Activated naive CD8-positive, alpha-beta T cell treated with anti-CD3 and anti-CD28 coated beads, Interleukin-2, amount 10 ng/mL, durations not matched to agents 7 days and 5 days (primary cell): ENCODE measurements at places on chromosomes 6 and 20.

- no peaks in the 10 kb centered on the region for H3K27me3 ChIP-seq
- H3K27ac ChIP-seq: peak overlapping the region; percentile 99
- peak; percentile 56 for DNase-seq
- peak overlapping the region; percentile 98 for H3K4me3 ChIP-seq
Observed at GRCh38 chr6:63636518-63637021, 968 bp downstream of the PHF3 start.

DNA sequence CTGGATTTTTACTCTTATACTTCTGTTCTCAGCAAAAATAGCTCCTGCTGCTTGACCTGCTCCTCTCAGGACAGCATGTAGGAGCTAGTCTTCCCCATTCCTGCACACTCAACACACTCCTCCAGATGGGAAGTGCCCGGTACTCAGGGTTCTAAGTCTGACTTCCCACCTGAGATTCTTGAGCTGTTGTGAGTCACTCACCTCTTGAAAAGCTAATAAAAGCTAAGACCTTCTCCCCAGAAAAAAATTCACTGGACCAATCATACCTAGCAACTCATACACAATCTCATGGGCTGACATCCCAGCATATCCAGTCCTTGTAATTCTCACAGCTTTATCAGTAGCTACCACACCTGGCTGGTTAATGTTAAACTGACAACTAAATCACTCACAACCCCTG is 53.5 kb downstream of the TRPC4AP start:
- no peaks in the 10 kb centered on the region for H3K27me3 ChIP-seq
- no peak overlapping the region for H3K4me3 ChIP-seq
- DNase-seq: no peak
- H3K4me1 ChIP-seq: peaks cover 6% of the 10 kb centered on the region
- peaks cover 19% of the 10 kb centered on the region for H3K36me3 ChIP-seq
- H3K27ac ChIP-seq: no peak overlapping the region

DNA sequence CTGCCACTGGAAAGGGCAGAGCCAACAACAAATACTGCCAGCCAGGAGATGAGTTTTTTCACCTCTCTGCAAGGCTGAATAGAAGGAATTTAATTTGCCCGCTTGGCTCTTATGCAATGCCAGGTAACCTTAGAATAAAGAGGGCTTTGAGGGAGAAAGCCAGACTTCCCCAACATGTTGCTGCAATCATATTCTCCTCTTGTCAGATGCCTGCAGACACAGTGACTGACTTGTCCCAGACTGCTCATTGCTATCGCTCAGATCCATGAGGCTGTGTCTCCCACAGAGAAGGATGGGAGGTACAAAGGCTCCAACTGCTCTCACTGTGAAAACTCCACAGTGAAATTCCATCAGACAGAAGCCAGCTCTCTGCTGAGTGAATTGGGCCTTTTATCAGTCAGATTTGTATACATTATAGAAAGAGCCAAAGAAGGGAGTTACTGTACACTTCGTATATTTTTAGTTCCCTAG is 517.0 kb upstream of the ID4 start:
- H3K4me3 ChIP-seq: no peak overlapping the region
- no peaks in the 10 kb centered on the region for H3K4me1 ChIP-seq
- H3K27ac ChIP-seq: no peak overlapping the region
- DNase-seq: no peak

- DNase-seq: no peak
- H3K27ac ChIP-seq: no peak overlapping the region
- peaks cover 2% of the 10 kb centered on the region for H3K36me3 ChIP-seq
- H3K4me3 ChIP-seq: no peak overlapping the region
- peaks cover 27% of the 10 kb centered on the region for H3K4me1 ChIP-seq
- H3K27me3 ChIP-seq: no peaks in the 10 kb centered on the region
Observed at GRCh38 chr6:137978252-137978896, 111.3 kb downstream of the TNFAIP3 start.

GRCh38 chr6:111599259-111599658 is 6.4 kb downstream of the TRAF3IP2 start:
- H3K4me3 ChIP-seq: no peak overlapping the region
- H3K27ac ChIP-seq: no peak overlapping the region
- no peak for DNase-seq
- H3K4me1 ChIP-seq: peaks cover 23% of the 10 kb centered on the region
- H3K27me3 ChIP-seq: no peaks in the 10 kb centered on the region

DNA sequence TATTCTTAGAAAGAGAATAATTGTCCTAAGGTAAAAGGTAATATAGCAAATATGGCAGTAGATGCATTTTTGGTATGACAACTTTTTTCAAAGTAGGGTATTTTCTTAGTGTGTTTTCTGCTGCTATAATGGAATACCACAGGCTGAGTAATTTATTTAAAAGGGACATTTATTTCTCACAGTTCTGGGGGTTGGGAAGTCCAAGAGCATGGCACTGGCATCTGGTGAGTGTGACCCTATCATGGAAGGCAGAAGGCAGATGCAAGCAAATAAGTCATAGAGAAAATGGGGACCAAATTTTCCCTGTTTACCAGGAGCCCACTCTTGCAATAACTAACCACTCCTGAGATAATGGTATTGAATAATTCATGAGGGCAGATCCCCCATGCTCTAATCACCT is 922.5 kb upstream of the MAN1A1 start:
- no peak overlapping the region for H3K4me3 ChIP-seq
- H3K36me3 ChIP-seq: no peaks in the 10 kb centered on the region

DNA sequence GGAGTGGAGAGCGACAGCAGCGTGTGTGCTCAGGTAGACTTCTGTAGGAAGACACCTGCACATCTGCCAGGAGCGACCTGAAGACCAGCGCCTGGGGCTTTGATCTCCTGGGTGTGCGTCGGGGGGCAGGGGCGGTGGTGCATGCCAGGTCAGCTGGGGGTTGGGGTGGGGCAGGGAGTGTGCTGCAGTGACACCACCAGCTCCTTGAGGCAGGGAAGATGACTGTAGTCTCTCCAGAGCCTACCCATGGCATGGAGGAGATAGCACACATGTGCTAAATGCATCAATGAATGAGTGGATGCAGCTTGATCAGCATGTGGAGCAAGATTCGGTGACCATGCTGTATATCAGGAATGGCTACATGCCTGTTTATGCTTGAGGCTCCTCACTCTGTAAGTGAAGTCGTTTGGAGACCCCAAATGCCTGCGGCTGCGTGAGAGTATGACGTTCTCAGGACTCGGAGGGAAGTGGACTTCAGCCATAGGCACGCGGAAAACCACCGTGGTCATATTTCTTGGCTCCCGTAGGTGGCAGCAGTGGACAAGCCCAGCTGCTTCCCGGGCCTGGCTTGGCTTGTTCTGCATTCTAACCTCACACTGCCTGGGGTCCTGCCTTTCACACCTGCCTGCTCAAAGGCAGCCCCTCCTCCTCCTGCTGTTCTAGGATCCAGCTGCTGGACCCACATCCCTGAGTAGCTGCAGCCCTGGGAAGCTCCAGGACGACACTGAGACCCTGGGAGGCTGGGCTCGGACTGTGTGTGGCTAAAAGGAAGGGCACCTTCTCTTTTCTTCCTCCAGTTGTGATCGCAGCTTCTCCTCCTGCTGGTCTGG is 39.4 kb upstream of the KCNK16 start:
- no peak overlapping the region for H3K4me3 ChIP-seq
- H3K27me3 ChIP-seq: no peaks in the 10 kb centered on the region
- no peak overlapping the region for H3K27ac ChIP-seq
- peak; percentile 57 for DNase-seq
- no peaks in the 10 kb centered on the region for H3K4me1 ChIP-seq

DNA sequence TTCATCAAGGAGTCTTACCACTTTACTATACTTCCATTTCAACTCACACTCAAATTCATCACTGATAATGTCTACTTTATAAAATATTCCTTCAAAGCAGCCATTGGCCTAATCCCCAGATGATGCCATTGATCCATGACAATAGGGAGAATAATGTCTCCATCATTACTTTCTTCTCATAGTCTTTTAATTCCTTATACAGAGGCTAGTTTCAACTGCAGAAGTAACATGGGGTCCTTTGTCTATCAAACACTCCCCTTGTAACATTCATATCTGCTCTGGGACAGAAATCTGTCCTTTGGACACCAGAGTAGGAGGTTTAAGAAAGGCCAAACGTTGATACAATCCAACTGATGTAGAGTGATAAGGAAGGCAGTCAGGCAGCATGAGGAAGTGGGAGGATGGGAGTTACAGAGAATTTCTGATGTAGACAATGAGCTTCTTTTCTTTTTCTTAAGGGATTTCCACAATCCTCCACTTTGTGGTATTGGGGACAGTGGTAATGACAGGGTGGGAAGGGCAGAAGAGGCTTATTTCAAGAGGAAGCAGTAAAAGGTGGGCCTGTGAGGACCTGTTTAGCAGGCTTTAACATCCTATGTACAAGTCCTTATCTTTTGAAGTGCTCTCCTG is 18.9 kb upstream of the HLA-DOA start:
- H3K4me1 ChIP-seq: peaks cover 18% of the 10 kb centered on the region
- H3K36me3 ChIP-seq: peaks cover 6% of the 10 kb centered on the region
- no peak overlapping the region for H3K27ac ChIP-seq
- no peak for DNase-seq
- H3K27me3 ChIP-seq: peaks cover 36% of the 10 kb centered on the region

DNA sequence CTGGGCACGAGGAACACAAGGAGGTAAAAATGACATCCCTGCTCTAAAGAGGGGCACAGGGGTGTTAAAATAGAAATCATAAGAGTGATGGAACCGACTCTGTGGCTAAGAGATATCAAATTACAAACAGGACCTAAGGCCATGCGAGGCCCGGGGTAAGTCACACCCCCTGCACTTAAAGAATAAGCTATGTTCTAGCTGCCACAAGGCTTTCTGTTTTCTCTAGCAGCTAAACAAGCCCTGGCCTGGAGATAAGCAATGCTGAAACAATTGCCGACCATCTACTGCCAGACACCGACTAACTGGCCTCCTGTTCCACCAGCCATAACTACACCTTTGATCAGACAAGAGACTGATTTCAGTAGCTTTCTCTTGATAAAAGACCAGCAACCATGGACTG is 32.4 kb downstream of the MDGA1 start:
- H3K36me3 ChIP-seq: peaks cover under 1% of the 10 kb centered on the region
- no peak overlapping the region for H3K27ac ChIP-seq
- H3K4me1 ChIP-seq: peaks cover 5% of the 10 kb centered on the region
- H3K4me3 ChIP-seq: no peak overlapping the region
- H3K27me3 ChIP-seq: peaks cover 2% of the 10 kb centered on the region

DNA sequence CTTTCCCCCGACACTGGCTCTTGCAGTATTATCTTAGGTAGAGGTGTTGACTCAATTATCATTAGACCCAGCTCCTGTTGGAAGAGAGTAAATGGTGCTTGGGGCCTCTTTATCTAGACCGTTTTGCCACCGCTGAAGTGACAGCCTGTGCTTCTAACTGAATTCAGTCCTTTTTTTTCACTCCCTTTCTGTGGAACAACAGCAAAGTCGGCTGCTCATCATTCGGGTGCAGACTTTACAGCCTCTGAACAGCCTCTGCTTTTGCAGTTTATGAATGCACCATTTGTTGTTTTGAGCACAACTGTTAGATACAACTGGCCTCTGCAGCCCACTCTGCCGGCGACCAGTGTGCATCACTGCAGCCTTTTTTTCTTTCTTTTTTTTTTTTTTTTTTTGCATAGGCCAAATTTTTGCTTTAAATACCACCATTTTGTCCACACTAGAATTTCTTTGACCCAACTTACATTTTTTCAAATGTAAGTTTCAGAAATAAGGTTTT is 35.8 kb downstream of the RREB1 start:
- H3K36me3 ChIP-seq: peaks cover 2% of the 10 kb centered on the region
- H3K27ac ChIP-seq: no peak overlapping the region
- H3K27me3 ChIP-seq: peaks cover 2% of the 10 kb centered on the region
- no peak overlapping the region for H3K4me3 ChIP-seq
- DNase-seq: no peak

DNA sequence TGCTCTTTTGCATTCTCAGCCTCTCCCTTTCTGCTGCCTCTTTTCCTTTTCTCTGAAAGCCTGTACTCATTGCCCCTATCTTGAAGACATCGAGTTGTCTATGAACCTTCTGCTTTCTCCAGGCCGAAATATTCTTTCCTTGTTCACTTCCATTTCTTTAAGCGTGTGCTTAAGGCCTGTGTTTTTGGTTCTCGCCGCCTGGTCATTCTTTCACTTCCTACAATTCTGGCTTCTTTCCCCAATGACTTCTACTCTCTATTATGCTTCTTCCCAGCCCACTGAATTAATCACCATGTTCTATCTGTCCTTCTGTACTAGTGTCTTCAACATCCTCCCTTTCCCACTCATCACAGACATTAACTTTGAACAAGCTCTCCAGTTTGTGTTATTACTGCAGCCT is 69.6 kb downstream of the C6orf52 start:
- no peak overlapping the region for H3K27ac ChIP-seq
- no peak overlapping the region for H3K4me3 ChIP-seq
- H3K27me3 ChIP-seq: no peaks in the 10 kb centered on the region
- DNase-seq: no peak
- H3K4me1 ChIP-seq: peaks cover 3% of the 10 kb centered on the region

DNA sequence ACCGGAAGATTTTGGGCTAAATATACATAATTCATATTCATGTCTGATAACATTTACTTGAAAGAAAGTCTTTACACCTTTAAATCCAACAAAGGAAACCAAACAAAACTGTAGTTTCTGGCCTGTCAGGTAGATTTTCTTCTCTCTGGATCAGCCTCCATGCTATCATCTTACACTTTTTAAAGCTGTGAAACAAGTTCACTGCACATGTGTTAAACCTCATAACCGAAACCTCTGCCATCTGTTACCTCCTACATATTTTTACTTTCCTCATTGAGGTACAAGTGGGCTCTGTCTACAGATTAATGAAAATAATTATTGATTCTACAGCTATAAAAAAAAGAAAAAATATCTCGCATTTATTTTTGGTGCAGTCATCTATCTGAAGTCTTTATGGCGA is 149.9 kb downstream of the RALGAPA2 start:
- no peak overlapping the region for H3K4me3 ChIP-seq
- H3K4me1 ChIP-seq: no peaks in the 10 kb centered on the region
- DNase-seq: no peak
- H3K27me3 ChIP-seq: no peaks in the 10 kb centered on the region
- peaks cover 18% of the 10 kb centered on the region for H3K36me3 ChIP-seq

DNA sequence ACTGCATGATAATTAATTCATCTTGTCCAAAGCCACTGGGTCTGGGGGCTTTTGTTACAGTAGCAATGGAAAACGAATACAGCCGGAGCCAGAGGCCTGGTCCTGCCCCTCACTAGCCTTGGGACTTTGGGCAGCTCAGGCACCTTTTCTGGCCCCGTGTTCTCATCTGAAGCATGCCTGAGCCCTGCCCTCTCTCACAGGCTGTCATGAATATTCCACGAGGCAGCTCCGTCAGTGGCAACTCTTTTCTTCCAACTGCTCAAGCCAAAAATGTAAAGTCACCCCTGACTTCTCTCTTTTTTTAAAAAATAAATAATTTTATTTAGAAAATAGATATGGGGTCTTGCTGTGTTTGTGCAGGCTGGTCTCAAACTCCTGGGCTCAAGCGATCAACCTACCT is 5.3 kb downstream of the BNIP5 start:
- H3K27me3 ChIP-seq: peaks cover 39% of the 10 kb centered on the region
- no peak overlapping the region for H3K27ac ChIP-seq
- peaks cover 8% of the 10 kb centered on the region for H3K4me1 ChIP-seq

DNA sequence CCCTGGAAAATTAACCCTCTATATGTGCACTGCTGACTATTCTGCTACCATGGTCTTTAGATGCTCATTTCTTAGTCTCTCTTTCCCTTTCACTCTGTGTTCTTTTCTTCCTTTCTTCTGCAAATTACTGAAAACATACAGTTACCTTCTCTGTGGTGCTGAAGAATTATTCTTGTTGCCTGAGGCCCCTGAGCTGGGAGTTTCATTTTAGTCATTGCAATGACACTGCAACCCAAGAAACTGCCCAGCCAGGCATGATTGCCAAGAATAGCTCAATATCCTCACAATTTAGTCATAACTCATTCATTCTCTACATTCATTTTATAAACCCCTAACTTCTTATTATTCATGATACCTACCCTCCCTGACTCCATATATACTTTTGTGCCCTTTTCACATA is 245.8 kb upstream of the RAB32 start:
- H3K36me3 ChIP-seq: no peaks in the 10 kb centered on the region
- DNase-seq: no peak
- no peak overlapping the region for H3K4me3 ChIP-seq
- no peaks in the 10 kb centered on the region for H3K27me3 ChIP-seq
- H3K27ac ChIP-seq: no peak overlapping the region
